ENCODE measurements at places on chromosomes 16 and 17. TPM values are rescaled to one million over a fixed set of nuclear protein-coding genes. Genes with fewer than 3 reads are reported as not detected.
A peak's percentile ranks its signal among the peaks of the same experiment; 100 is the strongest.

GRCh38 chr16:15822957-15823356, 33.9 kb downstream of the MYH11 start:
- H3K27ac ChIP-seq = no peak overlapping the region
- H3K27me3 ChIP-seq = no peaks in the 10 kb centered on the region
- H3K36me3 ChIP-seq = no peaks in the 10 kb centered on the region

DNA sequence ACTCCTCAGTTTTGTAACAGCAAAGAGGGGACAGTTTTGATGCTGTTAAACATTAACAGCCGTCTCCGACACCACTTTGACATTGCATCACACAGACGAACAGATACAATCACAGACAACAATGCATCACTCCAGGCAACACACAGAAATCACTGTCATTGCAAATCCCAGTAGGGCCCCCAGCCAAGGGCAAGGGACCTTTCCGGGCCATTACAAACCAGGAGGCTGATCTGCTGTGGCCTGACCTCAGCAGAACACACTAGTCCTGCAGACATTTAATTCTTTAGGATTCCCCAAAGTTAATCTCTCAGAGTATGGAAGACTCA, 136.2 kb upstream of the RCVRN start:
- no peak overlapping the region for H3K27ac ChIP-seq
- no peaks in the 10 kb centered on the region for H3K4me1 ChIP-seq
- DNase-seq = no peak
- H3K27me3 ChIP-seq = peaks cover 7% of the 10 kb centered on the region

GRCh38 chr17:17416007-17416399, 60.8 kb upstream of the MED9 start:
- H3K27me3 ChIP-seq = no peaks in the 10 kb centered on the region
- H3K4me1 ChIP-seq = peaks cover 18% of the 10 kb centered on the region
- H3K27ac ChIP-seq = peak overlapping the region; percentile 70
- no peak for DNase-seq

- H3K27me3 ChIP-seq = no peaks in the 10 kb centered on the region
- H3K36me3 ChIP-seq = peaks cover 100% of the 10 kb centered on the region
Measured at GRCh38 chr17:17220529-17220928, 14.4 kb upstream of the PLD6 start.

DNA sequence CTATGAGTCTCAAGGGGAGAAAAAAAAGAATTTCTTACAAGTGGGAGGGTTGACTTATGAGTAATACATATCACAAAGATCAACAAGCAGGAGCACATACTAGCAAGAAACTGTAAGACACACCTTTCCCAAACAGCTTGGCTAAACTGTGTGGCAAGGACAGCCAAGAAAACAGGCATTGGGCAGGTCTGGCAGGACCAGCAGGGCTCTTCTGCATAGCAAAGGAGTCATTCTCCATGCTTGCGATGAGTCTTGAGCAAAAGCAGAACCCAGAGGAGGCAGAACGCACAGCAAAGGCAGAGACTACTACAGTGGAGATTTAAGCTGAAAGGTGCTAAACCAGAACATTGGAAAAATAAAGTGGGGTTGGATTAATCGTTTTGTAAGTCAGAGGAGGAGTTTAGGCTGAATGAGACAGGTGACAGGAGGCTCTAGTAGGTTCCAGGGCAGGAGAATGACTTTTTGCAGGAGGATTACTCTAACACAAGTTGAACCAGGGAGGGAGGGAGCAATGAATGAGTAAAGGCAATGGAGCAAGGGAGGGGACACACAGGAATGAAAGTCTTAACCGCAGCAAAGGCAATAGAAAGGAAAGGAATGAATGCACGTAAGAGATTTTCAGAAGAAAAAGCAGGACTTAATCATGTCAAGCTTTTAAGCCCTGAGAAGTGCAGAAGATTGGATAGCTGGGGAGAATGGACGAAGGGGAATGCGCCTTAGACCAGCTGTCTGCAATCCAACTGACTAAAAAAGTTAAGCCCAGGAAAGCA, 2.7 kb downstream of the N4BP1 start:
- peak; percentile 64 for DNase-seq
- no peaks in the 10 kb centered on the region for H3K36me3 ChIP-seq
- H3K27ac ChIP-seq = peak overlapping the region; percentile 95
- H3K4me3 ChIP-seq = peak overlapping the region; percentile 98
- peaks cover 82% of the 10 kb centered on the region for H3K4me1 ChIP-seq
- no peaks in the 10 kb centered on the region for H3K27me3 ChIP-seq

- H3K36me3 ChIP-seq = no peaks in the 10 kb centered on the region
- no peak for DNase-seq
- no peaks in the 10 kb centered on the region for H3K4me1 ChIP-seq
- no peaks in the 10 kb centered on the region for H3K27me3 ChIP-seq
- no peak overlapping the region for H3K4me3 ChIP-seq
Measured at GRCh38 chr17:10859051-10859450, 21.2 kb upstream of the PIRT start.

The RHBDF1 gene
- total RNA-seq = 35.9 TPM

The CCL16 gene
- 0.50 TPM for total RNA-seq

All from lower lobe of right lung (tissue), 2 donors.